ENCODE measurements at places on chromosomes 6 and 20. TPM values are rescaled to one million over a fixed set of nuclear protein-coding genes. Genes with fewer than 3 reads are reported as not detected.

Gene PPP1R3G
- not detected for total RNA-seq

Gene ADIG
- total RNA-seq = not detected

Gene VNN1
- total RNA-seq = not detected

Gene MUC22
- total RNA-seq = not detected

Gene POPDC3
- not detected for total RNA-seq

Gene NHSL1
- 7.3 TPM for total RNA-seq

Gene SLC17A1
- not detected for total RNA-seq

Gene GNMT
- total RNA-seq = 67.2 TPM

Gene C6orf15
- not detected for total RNA-seq

Gene DNAH8
- total RNA-seq = not detected

Gene OXT
- total RNA-seq = not detected

Gene ZBTB24
- 3.3 TPM for total RNA-seq

Gene TPBG
- total RNA-seq = 10.4 TPM

Gene TCF21
- 2.3 TPM for total RNA-seq

Gene SNPH
- total RNA-seq = 3.4 TPM

Gene SEL1L2
- total RNA-seq = not detected

Gene PNPLA1
- total RNA-seq = not detected

Gene GGTLC1
- not detected for total RNA-seq

Gene C6orf163
- 2.6 TPM for total RNA-seq

Gene HLA-DRA
- 20.1 TPM for total RNA-seq

Data from body of pancreas (tissue), 4 donors.